ENCODE measurements at places on chromosomes 3 and 15. TPM values are rescaled to one million over a fixed set of nuclear protein-coding genes. Genes with fewer than 3 reads are reported as not detected.

DNA sequence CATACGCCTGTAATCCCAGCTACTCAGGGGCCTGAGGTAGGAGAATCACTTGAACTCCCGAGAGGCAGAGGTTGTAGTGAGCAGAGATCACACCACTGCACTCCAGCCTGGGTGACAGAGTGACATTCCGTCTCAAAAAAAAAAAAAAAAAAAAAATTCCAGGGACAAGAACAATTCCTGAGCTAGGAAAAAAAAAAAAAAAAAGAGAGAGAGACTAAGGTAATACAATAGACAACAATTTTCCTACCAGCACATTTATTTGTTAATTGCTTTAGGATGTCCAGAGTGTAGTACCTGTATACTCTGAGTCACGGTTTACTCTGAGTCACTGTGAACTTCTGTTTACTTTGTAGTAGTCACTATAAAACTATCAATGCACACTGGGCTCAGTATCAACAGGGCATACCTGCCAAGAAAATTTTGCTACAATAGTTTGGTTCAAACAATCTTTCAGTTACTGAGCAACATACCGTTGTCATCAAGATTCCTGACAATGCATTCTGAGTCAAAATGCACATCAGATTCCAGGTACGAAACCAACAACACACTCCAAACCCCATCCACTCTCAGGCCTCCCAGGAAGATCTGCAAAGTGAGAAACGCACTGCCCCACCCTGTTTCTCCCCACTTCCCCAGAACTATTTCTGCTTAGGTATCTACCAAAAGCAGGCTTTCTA, 28.3 kb downstream of the IGF2BP2 start:
- H3K27me3 ChIP-seq = peaks cover 20% of the 10 kb centered on the region
- H3K36me3 ChIP-seq = no peaks in the 10 kb centered on the region
- H3K4me1 ChIP-seq = no peaks in the 10 kb centered on the region

DNA sequence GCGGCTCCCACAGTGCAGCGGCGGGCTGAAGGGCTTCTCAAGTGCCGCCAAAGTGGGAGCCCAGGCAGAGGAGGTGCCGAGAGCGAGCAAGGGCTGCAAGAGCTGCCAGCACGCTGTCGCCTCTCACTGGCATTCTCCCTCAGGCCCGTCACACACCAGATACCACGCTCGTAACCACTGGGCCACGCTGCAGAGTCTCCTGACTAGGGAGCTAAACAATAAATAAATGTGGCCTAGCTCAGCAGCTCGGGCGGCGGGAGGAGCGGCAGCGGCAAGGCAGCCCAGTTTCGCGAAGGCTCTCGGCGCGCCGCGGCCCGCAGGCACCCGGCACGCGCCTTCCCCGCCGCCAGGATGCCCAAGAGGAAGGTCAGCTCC, 55.9 kb upstream of the FAM174B start:
- H3K27ac ChIP-seq = no peak overlapping the region
- peaks cover 7% of the 10 kb centered on the region for H3K27me3 ChIP-seq
- no peaks in the 10 kb centered on the region for H3K36me3 ChIP-seq
- peaks cover 8% of the 10 kb centered on the region for H3K4me1 ChIP-seq
- no peak for ATAC-seq

GRCh38 chr3:71247958-71248335, 335.6 kb downstream of the FOXP1 start:
- no peak overlapping the region for H3K27ac ChIP-seq
- no peaks in the 10 kb centered on the region for H3K27me3 ChIP-seq
- H3K4me3 ChIP-seq = no peak overlapping the region
- no peak for ATAC-seq
- H3K4me1 ChIP-seq = peaks cover 8% of the 10 kb centered on the region

DNA sequence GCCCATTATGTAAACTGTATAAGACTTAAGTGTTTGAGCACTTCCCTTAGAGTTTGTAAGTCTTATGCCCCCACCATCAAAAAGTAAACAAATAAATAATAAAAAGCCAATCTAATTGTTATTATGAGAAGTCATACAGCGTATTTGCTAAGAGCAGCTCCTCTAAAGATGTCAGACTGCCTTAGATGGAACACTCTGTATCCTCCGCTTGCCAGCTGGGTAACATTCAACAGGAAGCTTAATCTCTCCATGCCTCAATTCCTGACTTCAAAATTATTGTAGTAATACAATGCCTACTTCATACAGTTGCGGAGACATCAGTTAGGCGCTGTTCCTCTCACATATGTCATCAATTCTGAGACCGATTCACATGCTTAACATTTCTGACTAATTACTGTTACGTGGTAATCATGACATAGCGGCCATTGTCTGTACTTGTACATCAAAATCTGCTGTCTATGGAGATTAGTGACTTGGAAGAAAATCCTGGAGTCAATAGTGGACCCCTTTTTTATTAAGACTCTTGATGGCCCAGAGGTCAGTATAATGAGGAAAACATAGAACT, 417.7 kb downstream of the LPP start:
- H3K36me3 ChIP-seq = no peaks in the 10 kb centered on the region
- H3K27me3 ChIP-seq = no peaks in the 10 kb centered on the region
- no peak for ATAC-seq
- no peak overlapping the region for H3K4me3 ChIP-seq

DNA sequence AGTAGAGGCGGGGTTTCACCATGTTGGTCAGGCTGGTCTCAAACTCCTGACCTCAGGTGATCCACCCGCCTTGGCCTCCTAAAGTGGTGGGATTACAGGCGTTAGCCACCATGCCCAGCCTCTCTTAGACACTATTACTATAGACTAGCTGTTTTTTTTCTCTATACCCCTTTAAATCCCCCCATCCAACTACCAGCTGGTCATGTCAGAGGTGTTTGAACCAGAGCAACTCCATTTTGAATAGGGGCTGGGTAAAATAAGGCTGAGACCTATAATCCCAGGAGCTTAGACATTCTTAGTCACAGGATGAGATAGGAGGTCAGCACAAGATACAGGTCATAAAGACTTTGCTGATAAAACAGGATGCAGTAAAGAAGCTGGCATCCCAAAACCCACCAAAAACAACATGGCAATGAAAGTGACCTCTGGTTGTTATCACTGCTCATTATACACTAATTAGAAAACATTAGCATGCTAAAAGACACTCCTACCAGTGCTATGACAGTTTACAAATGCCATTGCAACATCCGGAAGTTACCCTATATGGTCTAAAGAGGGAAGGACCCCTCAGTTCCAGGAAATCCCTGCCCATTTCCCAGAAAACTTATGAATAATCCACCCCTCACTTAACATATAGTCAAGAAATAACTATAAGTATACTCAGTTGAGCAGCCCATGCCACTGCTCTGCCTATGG, 57.8 kb upstream of the GPD1L start:
- no peaks in the 10 kb centered on the region for H3K36me3 ChIP-seq
- no peak for ATAC-seq
- no peaks in the 10 kb centered on the region for H3K4me1 ChIP-seq
- no peaks in the 10 kb centered on the region for H3K27me3 ChIP-seq

DNA sequence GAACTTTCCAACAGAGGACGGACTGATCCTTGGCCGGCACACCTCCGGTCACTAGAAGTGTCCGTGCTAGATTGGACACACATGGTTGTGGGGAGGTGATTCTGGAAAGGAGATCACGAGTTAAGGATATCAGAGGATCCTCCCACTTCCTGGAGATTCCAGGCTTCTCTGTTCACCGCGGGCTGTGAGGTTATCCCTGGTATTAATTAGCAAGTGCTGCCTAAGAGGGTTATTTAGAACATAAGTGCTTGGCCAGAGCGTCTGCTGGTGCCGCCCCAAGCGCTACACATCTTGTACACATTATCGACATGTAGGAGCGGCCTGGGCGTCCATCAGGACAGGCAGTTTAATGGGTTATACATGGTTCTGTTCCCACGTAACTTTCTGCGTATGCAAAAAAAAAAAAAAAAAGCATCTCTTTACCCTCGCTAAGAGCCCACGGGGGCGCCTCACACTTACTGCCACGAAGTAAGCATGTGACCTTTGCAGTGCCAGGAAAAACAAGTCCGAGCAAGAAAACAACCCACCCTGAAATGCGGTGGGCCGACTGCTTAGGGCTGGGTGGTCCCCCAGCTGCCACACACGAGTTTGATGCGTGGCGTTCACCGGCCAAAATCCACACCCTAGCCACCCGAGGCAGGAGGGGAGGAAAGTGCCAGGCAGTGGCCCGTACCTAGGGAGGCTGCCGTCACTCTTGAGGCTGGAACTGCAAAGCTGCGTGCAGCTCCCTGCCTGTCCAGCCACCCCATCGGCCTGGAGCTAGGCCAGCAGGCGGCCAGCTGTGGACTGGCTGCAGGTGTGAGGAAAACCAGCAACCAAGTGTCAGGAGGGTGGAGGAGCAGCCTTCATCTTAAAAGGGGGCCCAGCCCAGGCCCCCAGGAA, 78.0 kb downstream of the CPN2 start:
- H3K27me3 ChIP-seq = no peaks in the 10 kb centered on the region
- no peaks in the 10 kb centered on the region for H3K36me3 ChIP-seq
- H3K4me1 ChIP-seq = peaks cover 7% of the 10 kb centered on the region
- ATAC-seq = no peak
- H3K27ac ChIP-seq = no peak overlapping the region

Gene ERC2
- not detected for total RNA-seq

DNA sequence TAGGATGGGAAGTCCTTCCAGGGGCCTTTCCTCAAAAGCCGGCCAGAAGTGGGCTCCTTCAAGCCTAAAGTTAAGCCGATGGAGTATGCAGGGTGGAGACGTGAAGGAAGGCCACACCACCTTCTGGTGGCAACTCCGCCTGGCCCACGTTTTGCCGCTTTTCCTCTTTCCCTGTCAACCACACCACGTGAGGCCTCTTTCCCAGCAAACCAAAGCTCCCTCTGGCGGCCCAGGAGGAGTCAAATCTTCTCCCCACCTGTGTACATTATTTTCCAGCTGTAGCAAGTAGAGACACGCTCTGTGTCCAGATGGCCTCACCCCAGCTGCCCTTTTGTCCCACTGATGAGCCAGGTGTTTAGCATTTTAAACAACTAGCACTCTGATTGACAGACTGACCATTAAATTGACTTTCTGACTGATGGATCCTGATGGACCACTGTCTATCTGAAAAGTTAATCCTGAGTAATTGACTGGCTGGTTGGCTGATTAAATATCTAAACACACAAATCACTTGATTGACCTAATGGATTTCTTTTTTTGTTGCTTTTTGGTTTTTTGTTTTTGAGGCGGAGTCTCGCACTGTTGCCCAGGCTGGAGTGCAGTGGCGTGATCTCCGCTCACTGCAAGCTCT, 59.6 kb upstream of the ZBTB38 start:
- H3K27me3 ChIP-seq = no peaks in the 10 kb centered on the region
- H3K27ac ChIP-seq = peak overlapping the region; percentile 71
- peak overlapping the region; percentile 55 for H3K4me3 ChIP-seq
- peaks cover 30% of the 10 kb centered on the region for H3K4me1 ChIP-seq
- ATAC-seq = no peak
